ENCODE measurements at places on chromosomes 13 and 19.

DNA sequence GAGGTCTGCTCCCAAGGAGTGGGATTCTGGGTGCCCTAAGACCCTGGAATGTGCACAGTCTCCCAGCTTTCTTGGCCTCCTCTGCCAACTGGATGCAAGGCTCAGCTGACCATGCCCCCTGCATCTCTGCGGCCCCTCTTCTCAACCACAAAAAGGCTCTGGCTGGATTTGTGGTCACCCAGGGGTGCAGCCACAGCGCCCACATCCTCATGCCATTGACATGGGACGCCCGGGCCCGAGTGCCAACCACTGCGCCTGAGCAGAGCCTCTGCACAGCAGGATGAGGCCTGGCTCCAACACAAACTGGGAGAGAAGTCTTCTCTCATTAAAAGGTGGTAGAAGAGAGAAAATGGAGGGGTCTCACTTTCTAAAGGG lies 103.5 kb downstream of the FOXO1 start:
- DNase-seq = peak; percentile 44

DNA sequence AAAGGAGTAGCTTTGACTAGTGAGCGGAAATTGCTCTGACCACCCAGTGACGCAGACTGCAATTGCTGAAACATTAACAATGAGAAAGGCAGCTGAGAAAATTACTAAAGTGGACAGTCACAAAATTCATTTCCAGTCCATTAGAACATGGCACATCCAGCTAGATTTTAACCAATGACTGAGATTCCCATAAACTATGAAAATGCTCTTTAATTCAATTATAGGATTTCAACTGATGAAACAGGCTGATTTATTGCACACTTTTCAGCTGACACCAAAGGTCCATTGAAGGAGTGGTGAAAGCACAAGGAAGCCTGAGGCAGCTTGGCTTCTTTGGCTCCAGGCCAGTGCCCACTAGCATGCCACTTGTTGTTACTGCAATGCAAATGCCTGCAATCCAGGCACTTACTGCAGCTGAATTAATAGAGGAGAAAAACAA lies 933.4 kb downstream of the SLITRK6 start:
- no peak for DNase-seq

- DNase-seq = no peak
Measured at GRCh38 chr13:74466864-74467263, 332.7 kb upstream of the KLF12 start.

DNA sequence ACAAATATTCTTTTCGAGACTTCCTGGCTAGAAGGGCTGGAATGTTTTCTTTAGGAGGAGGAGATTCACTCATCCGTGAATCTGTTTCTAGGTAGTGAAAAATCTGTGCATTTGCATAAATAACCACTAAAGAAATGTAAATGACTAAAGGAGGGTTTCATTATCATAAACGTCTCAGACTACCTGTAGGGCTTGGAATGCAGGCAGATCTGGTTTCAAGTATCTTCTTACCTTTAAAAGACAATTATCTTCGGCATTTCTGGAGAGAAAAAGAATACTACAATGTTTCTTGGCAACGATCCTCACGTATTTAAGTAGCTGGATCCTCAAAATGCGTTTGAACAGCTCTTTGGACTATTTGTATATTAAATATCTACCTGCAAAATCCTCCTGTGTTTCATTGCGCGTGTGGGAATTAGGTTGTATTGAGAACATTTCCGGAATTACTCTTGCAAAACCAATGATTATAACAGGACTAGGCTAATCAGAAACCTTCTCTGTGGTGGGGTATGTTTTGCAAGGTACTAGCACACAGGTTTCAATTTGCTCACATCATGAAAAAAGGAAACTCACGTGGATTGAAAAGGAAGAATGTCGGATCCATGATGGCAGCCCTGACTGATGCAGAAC lies 291.1 kb upstream of the ARGLU1 start:
- no peak for DNase-seq

- no peak for DNase-seq
Measured at GRCh38 chr13:97392020-97392419, 41.9 kb upstream of the RAP2A start.

GRCh38 chr19:1168572-1169410 lies 5.3 kb downstream of the SBNO2 start:
- DNase-seq = no peak

- DNase-seq = no peak
Measured at GRCh38 chr19:39557811-39558623, 18.1 kb upstream of the EID2 start.

- DNase-seq = no peak
Measured at GRCh38 chr13:66021846-66022245, 1208.3 kb downstream of the PCDH9 start.

- peak; percentile 87 for DNase-seq
Measured at GRCh38 chr13:114065141-114065925, 67.1 kb downstream of the RASA3 start.

DNA sequence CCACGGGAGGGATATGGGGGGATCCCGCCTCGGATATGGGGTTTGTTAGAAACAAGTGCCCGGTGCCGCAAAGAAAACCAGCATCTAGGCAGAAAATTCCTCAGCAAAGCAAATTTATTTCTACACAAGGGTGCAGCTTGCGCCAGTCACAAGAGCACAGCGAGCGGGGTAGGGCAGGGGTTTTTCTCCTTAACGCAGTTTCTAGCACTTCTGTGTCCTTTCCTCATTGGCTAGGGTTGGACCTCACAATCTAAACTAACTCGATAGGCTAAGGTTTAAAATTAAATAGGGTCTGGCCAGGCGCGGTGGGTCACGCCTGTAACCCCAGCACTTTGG lies 595 bp downstream of the ZNF440 start:
- no peak for DNase-seq

- DNase-seq = peak; percentile 77
Measured at GRCh38 chr19:44988896-44989556, 12.2 kb upstream of the RELB start.

- DNase-seq = no peak
Measured at GRCh38 chr19:12095111-12095790, 30.7 kb downstream of the ZNF844 start.

DNA sequence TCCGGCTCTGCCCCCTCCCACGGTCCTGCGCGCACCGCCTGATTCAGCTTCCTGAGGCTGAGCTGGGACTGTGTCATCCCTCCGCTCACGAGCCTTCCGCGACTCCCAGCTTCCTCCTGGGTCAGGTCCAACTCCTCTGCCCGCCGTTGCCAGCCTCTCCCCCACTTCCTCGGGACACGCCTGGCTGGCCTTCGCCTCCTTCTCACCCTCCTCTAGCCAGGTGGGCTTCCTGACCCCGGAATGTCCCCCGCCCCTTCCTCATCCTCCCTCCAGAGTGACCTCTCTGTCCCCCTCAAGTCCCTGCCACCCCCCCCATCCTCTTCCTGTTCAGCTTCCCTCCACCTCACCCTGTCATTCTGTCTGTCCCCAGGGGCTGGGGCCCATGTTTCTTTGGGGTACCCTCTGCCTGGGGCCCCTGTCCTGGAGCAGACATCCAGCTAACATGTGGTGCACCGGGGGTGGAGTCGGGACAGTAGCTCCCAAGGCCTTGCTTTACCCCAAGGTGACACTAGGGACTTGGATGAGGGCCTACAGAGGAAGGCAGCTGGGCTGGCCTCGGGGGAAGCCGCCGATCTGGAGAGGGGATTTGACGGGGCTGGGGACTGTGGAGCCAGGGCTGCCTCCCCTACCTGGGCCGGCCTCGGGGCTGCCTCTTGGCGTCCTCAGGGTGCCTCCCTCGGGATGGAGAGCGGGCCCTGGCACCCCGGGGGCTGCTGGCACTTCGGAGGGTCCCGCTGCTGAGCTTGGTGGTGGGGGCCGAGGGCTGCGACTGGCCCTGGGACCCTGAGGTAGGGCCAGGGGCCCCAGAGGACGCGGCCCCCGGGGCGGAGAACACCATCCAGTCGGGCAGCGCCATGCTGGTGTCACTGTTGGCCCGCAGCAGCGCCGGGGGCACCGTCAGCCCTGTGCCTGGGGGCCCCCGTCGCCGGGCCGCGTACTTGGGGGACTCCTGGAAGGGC lies 16.5 kb downstream of the SHANK1 start:
- no peak for DNase-seq

GRCh38 chr19:13588957-13589833 lies 82.9 kb upstream of the CACNA1A start:
- peak; percentile 90 for DNase-seq

DNA sequence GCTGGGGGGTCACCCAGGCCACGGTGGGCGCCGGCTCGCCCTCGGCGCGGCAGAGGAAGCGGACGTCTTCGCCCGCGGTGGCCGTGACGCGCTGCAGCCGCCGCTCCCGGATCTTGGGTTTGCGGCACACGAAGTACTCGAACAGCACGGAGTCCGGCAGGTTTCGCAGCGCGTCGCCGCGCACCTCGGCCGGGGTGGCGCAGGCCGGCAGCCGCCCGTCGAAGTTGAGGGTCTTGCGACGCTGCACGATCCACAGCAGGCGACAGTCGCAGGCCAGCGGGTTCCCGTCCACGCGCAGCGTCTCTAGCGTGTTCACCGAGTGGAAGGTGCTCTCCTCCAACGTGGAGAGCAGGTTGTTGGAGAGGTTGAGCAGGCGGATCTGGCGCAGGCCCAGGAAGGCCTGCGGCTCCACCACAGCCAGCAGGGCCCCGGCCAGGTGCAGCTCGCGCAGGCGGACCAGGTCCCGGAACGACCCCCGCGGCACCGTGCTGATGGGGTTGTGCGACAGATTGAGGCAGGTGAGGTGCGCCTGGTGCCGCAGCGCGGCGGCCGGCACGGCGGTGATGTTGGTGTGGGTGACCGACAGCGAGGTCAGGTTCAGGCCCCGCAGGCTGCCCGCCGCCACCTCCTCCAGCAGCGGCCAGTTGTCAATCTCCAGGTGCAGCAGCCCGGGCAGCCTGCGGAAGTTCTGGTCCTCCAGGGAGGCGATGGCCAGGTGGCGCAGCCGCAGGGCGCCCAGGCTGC lies 8.6 kb upstream of the PEAK3 start:
- peak; percentile 43 for DNase-seq

DNA sequence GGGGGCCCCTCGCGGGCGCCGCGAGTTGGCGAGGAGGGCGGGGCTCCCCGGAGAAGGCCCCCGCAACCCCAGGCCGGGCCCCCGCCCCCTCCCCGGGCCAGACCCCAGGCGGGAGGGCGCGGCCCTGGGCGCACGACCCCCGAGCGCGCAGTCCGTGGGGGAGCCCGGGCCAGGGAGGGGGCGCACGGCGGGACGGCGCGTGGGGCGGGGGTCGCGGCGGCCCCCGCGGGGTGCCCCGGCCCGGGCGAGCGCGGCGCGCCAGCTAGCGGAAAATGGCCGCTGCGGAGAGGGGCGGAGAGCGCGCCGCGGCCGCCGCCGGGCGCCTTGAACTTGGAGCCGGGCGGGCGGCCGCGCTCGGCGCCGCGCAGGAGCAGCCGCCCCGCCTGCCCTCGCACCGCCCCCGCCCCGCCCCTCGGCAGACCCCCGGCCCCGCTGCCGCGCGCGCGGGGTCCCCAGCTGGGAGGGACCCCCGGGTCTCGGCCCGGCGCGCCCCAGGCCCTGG lies 6.4 kb upstream of the NFIC start:
- peak; percentile 51 for DNase-seq

- DNase-seq = no peak
Measured at GRCh38 chr19:50331221-50331993, 2.2 kb upstream of the KCNC3 start.

DNA sequence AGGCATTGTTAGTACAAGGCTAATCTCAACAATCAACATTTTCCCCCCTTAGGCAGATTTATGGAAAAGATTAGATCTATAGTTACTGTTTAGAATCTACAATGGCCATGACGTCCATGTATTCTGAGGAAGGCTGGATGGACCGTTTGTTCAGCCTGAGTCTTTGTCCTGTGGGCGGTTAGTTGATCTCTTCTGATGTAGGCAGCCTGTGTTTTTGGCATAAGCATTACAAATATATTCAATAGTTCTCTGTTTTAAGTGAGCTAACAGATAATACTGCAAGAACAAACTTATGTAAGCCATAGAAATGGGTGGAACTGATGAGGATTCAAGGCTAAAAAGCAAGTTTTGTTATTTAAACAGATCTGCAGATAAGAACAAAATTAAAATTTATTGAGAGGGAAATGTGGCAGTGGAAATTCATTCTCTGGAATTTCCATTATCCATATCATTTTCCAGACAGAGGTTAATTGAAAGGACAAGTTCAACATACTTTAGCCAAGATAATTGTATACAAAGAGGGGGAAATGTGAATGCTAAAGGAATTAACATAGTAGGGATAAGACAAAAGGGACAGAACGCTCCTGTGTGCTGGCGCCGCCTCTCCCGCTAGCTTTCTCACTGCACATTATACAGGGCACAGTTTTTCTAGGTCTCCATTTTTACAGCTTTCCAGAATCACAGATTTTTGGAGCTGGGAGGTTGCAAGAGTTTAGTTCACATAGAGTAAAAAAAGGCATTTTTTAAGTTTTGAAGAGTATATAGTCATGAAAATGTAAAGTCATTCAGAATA lies 48.6 kb downstream of the FAM124A start:
- no peak for DNase-seq

DNA sequence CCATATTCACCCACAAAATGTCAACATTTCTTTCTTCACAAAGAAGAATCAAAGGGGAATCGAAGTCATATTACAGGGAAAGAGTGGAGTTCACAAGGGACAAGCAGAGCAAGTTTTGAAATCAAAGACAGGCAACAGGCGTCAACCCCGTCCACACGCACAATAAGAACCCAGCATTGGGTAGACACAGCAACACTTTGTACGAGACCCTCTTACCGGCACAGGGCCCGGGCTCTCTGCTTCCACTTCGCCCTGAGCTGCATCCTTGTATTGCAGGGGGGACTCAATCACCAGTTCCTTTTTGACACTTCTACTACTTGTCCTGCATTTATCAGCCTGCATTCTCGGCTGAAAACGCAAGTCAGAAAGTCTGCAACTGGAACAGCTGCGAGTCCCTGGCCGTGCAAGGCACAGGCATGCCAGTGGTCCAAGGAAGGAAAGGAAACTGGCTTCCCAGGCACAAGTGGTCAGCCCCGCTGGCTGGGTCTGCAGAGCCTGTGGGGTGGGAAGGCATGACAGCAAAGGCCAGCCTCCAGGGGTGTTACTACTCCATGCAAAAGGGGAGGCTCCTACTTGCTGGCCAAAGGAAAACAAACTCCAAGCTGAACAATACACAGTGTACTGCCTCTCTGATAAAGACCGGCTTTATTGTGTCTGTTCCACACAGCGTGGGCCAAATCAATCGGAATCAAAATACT lies at the start of gene DOCK9:
TSS of gene DOCK9 (minus strand) at position 497 of the 698 bp plus-strand sequence. CDS start at position 342, 155 bp downstream.
- DNase-seq = no peak

DNA sequence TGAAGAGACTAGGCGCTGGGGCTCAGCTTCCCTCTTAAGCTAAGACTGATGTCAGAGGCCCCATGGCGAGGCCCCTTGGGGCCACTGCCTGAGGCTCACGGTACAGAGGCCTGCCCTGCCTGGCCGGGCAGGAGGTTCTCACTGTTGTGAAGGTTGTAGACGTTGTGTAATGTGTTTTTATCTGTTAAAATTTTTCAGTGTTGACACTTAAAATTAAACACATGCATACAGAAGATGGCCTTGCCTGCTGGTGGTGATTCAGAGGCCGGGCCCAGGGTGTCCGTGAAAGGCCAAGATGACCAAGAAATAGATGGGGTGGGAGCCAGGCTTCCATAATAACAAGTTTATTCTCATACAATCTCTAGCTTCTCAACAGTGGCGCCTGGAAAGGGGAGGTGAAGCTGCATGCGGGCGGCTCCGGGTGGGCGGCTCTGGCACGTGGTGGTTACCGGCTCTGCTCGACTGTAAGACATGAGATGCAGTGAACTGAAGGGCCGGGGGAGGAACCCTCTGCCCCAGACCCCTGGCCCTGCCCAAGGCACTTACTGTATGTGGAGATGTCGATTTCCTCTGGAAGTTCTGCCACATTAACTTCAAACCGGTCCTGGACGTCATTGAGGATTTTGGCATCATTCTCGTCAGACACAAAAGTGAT lies 10.5 kb downstream of the DDX39A start:
- no peak for DNase-seq

- no peak for DNase-seq
Measured at GRCh38 chr13:48600374-48601364, 53.1 kb upstream of the CYSLTR2 start.

Measured in activated T-cell treated with anti-CD3 and anti-CD28 coated beads, Interleukin-2, amount 50 U/mL, for 48 hours (primary cell).